ENCODE measurements at places on chromosomes 5 and 9. TPM values are rescaled to one million over a fixed set of nuclear protein-coding genes. Genes with fewer than 3 reads are reported as not detected.

GRCh38 chr9:37030611-37030939 is 3.5 kb downstream of the PAX5 start:
- DNase-seq: no peak

DNA sequence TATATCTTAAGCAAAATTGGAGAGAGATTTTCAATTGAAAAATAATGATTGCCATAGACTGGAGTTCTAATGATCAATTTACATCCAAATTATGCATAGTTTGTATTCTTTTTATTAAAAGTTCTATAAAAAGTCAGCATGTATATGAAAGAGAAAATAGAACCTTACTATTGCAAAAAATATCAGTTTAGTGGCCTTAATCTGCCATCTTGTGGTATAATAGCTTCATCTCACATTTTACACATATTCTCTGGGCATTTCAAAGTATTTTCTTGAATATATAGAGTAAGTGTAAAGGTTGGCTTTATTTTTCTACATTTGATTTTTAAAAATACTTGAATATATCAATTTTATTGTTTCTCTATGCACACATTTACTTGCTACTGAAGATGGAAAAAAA is 1858.6 kb upstream of the CDH9 start:
- no peak for DNase-seq

NR6A1 gene
- polyA plus RNA-seq: 1.1 TPM

ORM2 gene
- not detected for polyA plus RNA-seq

SH3GL2 gene
- polyA plus RNA-seq: 4.2 TPM

DNA sequence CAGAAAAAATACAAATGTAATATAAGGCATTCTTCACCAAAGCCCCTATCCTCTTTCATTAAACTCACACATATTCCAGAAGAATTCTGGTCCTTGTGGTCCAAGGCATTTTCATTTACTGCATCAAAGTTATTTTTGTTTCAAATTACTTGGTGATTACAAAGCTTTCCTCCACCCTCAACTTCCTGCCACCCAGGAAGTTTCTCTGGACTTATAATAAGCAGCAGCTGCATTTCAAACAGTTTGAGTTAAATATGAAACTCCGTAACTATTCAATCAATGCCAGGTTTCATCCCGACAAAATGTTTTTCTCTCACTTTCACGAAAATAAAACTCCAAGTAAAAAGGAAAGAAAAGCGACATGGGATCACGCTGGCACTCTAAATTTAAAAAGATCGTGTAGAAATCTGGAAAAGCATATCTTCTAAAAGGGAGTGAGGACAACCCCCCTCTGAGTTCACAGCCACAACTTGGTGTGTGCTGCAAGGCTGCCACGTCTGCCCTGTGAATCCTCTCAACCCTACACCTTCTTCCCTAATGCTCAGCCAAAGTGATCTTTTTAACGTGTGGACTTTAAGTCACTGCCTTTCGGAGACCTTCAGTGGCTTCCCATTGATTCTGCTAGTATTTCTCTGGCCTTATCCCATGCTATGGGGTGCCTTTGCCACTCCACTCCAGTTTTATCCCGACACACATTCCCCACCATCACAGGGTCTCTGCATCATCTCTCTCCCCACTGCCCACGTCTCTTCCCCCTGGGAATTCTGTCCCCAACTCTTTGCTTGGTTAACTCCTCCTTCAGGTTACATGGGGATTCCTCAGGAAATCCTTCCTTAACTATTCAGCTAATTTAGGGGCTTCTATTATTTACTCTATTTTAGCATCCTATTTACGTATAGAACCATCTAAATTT is 91.1 kb upstream of the CER1 start:
- no peak for DNase-seq

- no peak for DNase-seq
These were observed 491 bp upstream of the ZCCHC9 start for GRCh38 chr5:81300921-81301270.

- DNase-seq: no peak
These were observed 286.4 kb upstream of the DMAC1 start for GRCh38 chr9:8085986-8086385.

GRCh38 chr9:122216138-122216797 is 12.5 kb downstream of the LHX6 start:
- no peak for DNase-seq

GRCh38 chr5:132094393-132095076 is 20.9 kb downstream of the CSF2 start:
- DNase-seq: no peak

DNA sequence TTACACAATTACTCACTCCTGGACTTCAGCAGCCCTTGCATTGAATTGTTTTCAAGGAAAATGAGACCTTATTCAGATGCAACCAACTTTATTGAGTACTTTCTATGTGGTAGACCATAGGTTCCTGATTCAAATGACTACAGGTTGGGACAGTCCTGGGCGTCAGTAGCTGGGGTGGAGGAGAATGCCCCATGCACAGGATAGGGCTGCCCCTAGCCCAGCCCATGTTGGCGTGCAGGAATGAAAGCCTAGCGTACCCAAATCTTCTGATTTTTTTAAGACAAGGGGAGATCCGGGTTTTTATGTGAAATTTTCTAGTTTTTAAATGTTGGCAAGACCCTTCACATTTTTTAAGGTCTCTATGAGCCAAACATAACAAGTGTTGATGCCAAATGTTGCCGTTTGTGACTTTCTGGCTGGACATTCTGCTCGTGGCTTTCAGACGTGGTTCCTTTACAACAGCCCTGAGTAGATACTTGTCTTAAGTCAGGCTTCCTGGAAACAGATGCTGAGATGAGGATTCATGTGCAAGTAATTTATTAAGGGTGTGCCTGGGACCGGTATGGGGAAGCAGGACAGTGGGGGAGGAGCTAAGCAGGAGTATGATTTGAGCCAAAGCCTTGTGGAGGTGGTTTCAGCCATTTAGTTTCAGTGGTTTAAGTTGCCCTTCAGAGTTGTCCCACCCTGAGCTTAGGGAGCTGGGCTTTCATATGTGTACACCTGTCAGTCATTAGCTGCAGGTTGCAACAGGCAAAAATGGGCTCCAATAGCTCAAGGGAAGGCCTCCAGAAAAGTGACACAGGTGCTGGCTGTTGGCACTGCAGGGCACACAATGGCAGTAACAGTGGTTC is 154.1 kb downstream of the NTRK2 start:
- DNase-seq: no peak

- DNase-seq: no peak
These were observed 808 bp upstream of the MVB12B start for GRCh38 chr9:126325821-126326220.

GRCh38 chr5:73180566-73180965 is 7.6 kb downstream of the TMEM174 start:
- no peak for DNase-seq

- no peak for DNase-seq
These were observed 3.4 kb downstream of the LRRC70 start for GRCh38 chr5:62581836-62582597.

BAAT gene
- 0.39 TPM for polyA plus RNA-seq

GRCh38 chr5:36027711-36028110 is 36.5 kb upstream of the UGT3A1 start:
- no peak for DNase-seq

DNA sequence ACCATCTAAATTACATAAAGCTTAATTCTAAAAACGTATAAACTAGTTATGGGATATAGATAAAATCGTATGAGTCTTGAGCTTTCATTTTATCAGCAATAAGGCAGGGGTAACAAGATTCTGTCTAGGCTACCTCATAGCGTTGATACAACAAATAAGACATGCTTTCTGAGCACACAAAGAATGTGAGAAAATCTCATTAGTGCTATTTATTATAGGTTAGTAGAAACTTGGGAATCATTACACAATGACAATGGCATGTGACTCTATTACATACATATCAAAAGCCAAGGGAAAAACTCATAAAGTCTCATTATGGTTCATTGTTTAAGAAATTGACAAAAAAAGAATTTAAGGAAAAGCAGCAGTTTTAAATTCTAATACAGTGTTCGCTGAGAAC is 448.6 kb downstream of the PLK2 start:
- DNase-seq: no peak

GRCh38 chr5:169080448-169080911 is 220.5 kb downstream of the SLIT3 start:
- DNase-seq: no peak

DNA sequence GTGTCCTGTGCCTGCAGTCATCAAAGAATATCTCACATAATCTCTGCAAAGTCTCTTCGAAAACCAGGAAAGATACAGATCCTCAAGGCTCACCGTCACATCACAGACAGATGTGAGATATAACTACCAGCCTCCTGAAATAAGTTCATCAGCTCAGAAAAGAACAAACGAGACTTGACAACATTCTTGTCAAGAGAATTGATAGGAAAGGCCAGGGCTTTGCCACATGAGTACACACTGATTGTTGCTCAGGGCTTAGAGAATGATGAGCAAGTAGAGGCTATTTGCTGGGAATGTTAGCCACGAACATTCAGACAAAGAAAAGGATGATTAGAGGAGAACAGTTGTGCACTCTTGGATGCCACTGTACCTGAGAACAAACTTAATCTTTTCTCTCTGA is 535.1 kb downstream of the ELAVL2 start:
- no peak for DNase-seq

RNF14 gene
- polyA plus RNA-seq: 64.2 TPM

DNA sequence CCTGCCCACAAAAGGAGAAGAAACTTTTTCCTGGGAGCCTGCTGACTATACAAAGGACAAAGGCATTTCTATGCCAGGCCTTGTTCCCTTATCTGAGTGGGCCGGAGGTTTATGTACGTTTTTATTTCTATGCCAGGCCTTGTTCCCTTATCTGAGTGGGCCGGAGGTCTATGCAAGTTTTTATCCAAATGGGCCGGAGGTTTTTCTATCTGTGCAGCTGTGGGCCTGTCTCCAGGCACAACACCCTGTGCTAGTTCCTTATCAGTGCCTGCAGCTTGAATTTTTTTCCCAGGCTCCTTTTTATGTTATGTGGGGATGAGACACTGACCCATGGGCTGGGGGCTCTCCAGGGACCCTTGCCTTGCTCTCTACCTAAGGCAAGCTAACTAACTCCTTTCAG is 5.5 kb downstream of the SLC25A2 start:
- no peak for DNase-seq

DNA sequence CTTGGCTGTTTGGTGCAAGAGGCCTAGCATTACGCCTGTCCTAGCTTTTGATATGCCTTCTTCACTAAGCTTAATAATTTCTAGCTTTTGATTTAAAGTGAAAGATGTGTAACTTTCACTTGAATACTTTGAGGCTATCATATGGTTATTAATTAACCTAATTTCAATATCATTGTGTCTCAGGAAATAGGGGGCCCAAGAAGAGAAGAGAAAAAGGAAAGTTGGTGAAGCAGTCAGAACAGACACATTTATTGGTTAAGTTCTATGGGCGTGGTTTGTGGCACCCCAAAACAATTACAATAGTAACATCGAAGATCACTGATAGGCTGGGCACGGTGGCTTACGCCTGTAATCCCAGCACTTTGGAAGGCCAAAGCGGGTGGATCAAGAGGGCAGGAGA is 40.9 kb upstream of the F2RL2 start:
- no peak for DNase-seq

GRCh38 chr5:87229780-87230179 is 37.9 kb upstream of the RASA1 start:
- no peak for DNase-seq

- DNase-seq: no peak
These were observed 38.5 kb upstream of the DEPDC1B start for GRCh38 chr5:60738461-60738860.

ANXA1 gene
- 20.6 TPM for polyA plus RNA-seq

DNA sequence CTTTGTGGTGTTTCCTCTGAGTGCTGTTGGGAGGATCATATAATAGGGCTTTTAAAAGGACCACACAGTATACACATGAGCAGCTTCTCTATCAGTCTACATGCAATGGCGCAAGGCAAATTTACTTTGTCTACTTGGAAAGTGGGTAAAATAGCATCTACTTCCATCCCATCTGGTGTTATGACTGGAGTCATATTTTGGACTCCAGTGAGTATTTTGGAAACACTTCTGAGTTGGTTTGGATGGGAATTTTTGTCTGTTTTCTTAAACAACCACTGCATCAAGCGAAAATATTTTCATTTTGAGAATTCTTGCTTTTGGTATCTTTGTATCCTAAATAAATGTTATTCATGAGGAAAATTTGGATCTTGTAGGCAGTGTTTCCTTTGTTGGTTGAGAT is 220.8 kb downstream of the NMUR2 start:
- no peak for DNase-seq

LCN12 gene
- polyA plus RNA-seq: 47.3 TPM

DNA sequence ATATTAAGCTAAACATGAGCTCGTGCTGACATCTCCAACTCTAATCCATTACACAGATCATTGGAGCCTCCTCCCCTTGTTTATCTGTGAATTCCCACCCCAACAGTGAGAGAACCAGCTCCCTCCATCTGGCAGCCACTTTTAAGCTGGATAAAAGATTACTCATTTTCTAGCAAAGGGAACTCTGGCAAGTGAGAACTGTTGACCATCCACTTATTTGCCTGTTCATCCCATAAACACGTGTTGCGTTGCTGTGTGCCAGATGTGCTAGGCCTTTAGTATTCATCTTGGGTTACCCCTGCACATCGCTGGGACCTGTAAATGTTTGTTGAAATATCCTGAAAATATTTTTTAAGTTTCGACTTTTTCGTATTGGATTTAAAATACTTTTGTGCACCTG is 2.4 kb upstream of the TOR1A start:
- no peak for DNase-seq

DNA sequence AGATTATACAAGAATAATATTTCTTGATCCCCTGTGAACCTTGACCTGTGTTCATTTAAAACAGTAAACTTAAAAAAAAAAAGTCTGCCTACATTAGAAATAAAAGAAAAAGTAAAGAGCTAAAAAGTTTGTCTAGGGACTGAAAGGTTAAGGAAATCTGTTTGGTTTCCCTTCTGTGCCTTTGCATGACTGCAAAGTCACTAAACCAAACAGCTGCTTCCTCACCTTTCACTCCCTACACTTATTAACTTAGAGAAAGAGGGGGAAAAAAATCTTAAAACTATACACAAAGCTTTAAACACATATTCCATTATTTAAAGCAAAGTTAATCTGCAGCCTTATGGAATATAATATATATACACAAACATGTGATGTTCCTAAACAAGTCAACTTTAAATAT is 65.1 kb downstream of the ZFR start:
- DNase-seq: no peak

DNA sequence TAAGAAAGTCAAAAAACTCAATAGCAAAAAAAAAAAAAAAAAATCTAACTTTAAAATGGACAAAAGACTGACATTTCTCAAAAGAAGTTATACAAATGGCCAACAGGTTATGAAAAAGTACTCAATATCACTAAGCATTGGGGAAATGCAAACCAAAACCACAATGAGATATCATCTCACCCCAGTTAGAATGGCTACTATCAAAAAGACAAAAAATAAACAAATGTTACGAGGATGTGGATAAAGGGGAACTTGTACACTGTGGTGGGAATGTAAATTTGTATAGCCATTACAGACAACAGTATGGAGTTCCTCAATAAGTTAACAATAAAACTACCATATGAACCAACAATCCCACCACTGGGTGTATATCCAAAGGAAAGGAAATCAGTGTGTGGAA is 37.2 kb downstream of the ENC1 start:
- DNase-seq: no peak

DNA sequence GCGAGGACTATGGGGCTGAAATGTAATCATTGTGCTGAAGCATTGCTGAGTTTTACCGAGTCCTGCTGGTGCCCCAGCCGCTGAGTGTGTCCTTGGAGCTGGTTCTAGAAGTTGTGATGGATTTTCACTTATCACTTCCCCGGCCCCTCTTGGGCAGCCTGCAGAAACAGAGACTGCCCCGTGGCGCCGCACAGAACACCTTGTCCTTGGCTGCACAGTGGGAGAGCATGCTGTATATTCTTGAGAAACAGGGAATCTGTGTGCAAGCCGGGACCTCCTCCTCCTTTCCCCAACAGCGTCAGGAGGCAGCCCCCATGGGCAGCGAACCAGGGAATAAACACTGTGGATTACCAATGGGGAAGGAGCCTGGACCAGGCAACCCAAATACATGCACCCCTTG is 90.6 kb upstream of the RUFY1 start:
- no peak for DNase-seq

RALGPS1 gene
- 23.3 TPM for polyA plus RNA-seq
